ENCODE measurements at places on chromosomes 5 and 9. TPM values are rescaled to one million over a fixed set of nuclear protein-coding genes. Genes with fewer than 3 reads are reported as not detected.

DNA sequence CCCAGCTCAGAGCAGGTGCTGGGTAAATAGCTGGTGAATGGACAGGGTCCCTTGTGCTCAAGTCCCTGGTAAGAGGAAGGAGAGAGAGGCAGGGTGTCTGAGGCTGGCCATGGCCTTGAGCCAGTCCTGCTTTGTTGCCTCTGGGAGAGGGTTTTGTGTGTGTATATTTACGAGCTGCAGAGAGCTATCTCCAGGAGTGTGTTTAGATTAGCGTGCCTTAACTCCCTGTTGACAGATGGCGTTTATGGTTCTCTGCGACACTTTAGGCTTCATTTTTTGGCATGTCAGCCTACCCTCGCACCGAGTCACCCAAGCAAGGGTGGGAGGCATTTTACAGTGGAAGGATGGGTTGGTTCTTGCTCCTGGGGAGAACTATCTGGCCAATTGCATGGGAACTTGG is 22.2 kb downstream of the HMCN2 start:
- DNase-seq, result no peak
- H3K27ac ChIP-seq, result no peak overlapping the region
- no peaks in the 10 kb centered on the region for H3K36me3 ChIP-seq
- peaks cover 2% of the 10 kb centered on the region for H3K27me3 ChIP-seq
- H3K4me3 ChIP-seq, result no peak overlapping the region
- H3K4me1 ChIP-seq, result no peaks in the 10 kb centered on the region

Gene KCNMB1
- not detected for total RNA-seq

DNA sequence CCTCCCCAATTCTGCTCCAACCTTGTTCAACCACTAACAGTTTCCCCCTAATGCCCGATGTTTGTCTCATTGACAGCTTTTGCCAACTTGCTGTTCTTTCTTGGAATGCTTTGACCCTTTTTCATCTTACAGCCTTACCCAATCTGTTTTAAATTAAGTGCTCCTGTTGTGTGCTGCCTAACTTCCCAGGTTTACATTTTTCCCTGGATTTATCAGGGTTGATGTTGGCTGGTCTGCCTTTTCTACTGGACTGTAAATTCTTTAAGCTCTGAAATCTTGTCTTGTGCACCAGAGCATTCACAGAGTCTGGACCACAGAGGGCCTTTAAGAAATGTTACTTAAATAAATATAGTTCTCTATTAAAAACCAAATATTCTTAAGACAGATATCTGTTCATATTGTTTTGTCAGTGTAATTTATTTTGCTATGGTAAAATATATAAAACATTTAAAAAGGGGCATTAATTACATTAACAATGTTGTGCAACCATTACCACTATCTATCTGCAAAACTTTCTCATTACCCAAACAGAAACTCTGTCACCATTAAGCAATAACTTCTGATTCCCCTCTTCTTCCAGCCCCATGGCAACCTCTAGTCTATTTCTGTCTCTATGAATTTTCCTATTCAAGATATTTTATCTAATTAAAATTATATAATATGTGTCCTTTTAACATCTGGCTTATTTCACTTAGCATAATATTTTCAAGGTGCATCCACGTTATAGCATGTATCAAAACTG is 73.0 kb downstream of the OSTF1 start:
- no peaks in the 10 kb centered on the region for H3K27me3 ChIP-seq
- DNase-seq, result no peak
- H3K27ac ChIP-seq, result no peak overlapping the region
- no peaks in the 10 kb centered on the region for H3K4me1 ChIP-seq
- no peak overlapping the region for H3K4me3 ChIP-seq

DNA sequence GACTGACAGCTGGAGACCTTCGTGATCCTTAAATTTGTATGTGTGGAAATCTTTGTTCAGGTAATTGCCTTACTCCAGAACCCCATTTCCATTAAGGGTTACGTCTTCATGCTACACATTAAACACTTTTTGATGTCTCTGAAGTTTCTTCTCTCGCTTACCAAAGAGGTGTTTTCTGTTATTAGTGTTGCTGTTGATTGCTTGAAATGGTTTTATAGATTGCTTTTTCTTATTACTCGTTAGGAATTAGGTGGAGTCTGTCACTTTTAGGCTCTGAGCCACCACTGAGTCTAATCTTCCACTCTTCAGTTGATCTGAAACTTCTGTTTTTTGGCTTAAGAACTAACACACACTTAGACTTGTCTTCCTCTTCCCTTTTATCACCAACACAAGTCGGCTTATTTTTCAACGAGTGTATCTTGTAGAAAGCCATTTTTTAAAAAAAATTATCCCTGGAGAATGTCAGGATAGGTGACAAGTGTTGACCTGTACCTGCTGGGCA is 62.2 kb upstream of the PPARGC1B start:
- H3K27ac ChIP-seq, result no peak overlapping the region
- no peak overlapping the region for H3K4me3 ChIP-seq
- no peaks in the 10 kb centered on the region for H3K36me3 ChIP-seq

Gene DDX4
- 0.26 TPM for total RNA-seq

DNA sequence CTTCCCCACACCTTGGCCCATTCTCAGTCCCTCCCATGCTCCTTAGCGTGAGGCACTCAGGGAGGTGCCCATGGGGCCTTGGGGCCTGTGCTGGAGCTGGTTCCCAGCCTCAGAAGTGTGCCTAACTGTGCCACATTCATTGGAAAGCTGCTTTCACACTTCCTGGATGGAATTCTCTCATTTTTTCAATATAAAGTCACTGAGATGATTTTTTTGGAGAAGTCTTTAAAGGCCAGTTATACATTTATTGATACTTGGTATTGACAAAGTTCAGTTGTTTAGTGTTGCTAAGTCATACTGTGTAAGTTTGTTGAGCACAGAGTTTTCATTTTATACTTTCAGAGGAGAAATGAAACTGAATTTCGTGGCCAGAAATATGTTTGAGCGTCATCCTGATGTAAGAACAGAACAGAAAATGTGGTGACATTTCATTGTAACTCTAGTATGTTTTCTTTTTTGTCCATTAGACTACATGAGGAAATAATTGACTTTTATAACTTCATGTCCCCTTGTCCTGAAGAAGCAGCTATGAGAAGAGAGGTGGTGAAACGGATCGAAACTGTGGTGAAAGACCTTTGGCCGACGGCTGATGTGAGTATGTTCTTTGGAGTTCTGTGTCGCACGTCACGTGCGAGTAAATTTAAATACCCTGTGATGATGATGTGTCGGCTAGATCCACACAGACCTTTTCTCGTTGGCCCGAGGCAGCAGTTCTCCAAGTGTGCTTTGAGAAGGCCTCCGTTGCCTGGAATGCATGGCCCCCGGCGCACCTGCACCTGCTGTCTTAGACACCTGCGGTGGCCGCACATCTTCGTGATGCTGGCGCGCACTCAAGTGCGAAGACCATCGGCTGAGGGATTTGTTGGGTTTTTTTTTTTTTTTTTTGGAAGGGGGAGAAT is 24.1 kb downstream of the TENT4A start:
- DNase-seq, result no peak
- peaks cover 6% of the 10 kb centered on the region for H3K4me1 ChIP-seq
- no peaks in the 10 kb centered on the region for H3K27me3 ChIP-seq

- H3K36me3 ChIP-seq, result no peaks in the 10 kb centered on the region
- H3K4me1 ChIP-seq, result no peaks in the 10 kb centered on the region
- DNase-seq, result no peak
- H3K27me3 ChIP-seq, result no peaks in the 10 kb centered on the region
- H3K4me3 ChIP-seq, result no peak overlapping the region
Measured at GRCh38 chr5:1756481-1756880, 43.2 kb downstream of the MRPL36 start.

DNA sequence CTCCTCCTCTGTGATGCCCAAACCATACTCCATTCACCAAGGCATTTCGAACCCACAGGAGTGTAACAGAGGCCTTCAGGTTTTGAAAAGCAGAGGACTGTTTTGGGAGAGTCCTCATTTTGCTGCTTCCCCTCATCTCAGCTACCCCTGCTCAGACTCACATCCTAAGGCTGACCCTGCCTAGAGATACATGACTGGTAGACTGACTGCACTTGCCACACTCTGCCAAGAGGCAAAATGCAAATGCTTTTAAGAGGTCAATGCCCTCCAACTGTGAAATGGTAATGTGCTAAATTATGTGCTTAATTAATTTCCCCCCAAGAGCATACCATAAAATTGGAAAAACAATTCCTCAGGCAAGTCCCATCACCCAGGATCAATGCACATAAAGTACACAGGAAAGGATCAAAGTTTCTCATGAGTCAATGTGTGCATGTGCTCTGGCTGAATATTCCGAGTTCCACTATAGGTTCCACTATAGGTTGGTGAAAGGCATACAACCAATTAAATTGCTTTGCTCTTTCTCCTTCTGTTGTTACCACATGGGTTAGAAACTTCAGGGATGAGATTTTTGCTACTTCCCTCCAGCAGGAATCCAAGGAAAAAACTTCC is 87.0 kb downstream of the RGS7BP start:
- H3K4me3 ChIP-seq, result no peak overlapping the region
- no peak for DNase-seq
- no peak overlapping the region for H3K27ac ChIP-seq
- H3K36me3 ChIP-seq, result no peaks in the 10 kb centered on the region
